GM12892 (cell line): ENCODE measurements at places on chromosomes 3 and 15.

GRCh38 chr3:67635806-67636205 lies 18.6 kb downstream of the SUCLG2 start:
- no peak for DNase-seq

- DNase-seq: no peak
Observed at GRCh38 chr3:23823620-23824019, 17.9 kb downstream of the UBE2E1 start.

DNA sequence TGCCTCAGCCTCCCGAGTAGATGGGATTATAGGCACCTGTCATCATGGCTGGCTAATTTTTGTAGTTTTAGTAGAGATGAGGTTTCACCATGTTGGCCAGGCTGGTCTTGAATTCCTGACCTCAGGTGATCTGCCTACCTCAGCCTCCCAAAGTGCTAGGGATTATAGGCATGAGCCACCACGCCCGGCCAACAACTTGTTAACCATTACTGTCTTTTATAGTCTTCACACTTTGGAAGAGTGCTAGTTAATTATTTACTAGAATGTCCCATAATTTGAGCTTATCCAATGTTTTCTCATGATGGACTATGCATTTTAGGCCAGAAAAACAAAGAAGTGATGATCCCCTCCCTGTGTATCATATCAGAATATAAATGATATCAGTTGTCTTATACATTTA lies 288.6 kb upstream of the CBLB start:
- DNase-seq: no peak

DNA sequence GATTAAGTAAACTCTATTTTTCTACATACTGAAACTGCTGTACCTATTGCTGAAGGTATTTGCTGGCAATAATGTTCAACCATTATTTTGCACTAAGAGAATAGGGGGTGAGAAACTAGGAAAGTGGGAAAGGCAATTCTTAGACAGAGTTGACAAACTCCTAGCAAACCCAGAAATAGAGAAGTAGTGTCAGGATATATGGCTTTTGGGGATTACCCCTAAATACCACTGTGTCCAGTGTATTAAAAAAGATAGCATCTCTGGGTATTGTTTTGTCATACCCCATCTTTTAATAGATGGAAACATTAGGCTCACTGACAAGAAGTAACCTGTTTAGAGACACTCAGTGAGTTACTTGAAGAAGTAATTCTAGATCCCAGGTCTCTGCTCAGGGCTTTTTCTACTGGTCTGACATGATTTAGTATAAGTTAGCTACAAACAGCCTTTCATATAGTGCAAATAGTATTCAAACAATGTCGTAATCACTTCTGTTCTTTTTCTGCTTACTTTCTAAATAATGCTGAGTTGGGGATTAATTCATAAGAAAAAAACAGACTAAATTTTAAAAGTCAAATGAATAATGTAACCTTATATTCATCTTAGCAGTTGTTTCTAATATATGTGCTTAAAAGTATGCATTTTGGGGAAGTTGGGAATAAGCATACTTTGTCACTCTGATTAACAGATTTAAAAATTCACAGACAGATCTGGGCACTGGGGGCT lies 107.2 kb downstream of the IL1RAP start:
- no peak for DNase-seq

GRCh38 chr3:73789825-73790444 lies 165.2 kb upstream of the PDZRN3 start:
- DNase-seq: no peak

DNA sequence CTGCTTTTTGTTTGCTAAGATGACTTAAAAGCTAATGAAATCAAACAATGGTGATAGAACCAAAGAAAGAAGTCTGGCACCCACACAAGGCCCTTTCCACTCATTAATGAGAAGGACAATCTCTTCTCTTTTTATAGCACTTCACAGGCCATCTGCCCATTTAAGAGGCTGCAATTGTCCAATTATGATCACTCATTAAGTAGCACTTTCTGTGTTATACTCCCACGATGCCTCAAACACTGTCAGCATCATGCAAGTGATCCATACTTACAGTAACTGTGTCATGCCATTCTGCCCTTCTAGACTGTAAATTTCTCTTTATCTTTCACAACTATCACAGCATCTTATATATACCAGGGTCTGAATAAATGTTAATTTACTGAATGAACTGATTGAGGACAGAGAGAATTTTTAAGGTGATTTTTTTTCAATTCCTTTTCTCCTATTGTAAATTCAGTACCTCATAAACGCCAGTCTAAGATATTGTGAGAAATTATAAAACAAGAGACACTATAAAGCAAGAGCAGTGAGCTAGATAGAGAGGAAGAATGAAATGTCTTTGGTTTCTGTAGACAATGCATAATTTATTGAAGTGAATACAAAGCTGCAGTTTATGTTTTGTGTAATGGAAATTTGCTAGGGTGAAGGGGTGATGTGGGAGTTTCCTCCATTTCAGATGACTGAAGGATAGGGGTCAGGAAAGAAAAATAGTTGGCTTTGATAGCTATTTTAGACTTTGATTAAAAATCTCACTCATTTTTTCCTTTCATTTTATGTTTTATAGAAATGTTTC lies 17.3 kb downstream of the CD200 start:
- DNase-seq: no peak

GRCh38 chr3:7428206-7428718 lies 567.3 kb downstream of the GRM7 start:
- DNase-seq: no peak

DNA sequence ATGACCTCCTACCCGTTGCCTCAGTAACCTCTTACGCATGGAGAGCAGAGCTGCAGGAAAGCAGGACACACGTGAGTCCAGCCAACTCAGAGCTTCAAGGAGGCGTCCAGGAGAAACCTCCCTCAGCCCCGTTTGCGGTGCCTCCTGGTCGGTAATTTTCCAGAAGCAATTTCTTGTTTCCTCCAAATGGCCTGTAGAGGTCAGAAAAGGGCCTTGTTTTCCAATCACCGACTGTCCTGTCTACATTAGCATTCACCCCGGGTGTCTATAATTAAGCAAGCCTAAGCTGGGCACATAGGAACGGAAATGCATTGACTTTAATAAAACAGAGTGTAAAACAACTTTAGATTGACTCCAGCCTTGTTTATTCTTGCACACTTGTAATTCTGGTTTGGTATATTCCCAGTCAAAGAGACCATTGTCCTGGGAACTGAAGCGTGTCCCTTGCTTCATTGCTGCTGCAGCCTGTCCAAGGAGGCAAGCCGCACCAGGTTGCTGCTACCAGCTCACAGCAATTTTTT lies 836.2 kb downstream of the AGBL1 start:
- no peak for DNase-seq

DNA sequence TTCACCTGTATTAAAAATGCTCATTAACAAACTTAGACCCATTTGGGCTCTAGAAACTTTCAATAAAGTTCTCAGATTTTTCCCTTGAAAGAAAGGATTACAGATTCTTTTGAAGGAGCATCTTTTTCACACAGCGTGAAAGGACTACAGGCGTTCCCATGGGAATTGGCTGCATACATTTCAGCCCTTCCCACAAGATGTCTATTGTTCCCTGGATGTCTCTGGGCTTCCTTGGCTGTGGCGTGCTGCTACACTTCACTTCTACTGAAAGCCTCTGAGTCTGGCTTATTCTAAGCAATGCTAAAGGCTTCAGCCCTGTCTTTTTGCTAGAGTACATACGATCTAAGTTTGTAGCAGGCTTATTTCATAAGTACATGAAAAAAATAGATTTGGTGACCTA lies 1.4 kb downstream of the VEPH1 start:
- no peak for DNase-seq

DNA sequence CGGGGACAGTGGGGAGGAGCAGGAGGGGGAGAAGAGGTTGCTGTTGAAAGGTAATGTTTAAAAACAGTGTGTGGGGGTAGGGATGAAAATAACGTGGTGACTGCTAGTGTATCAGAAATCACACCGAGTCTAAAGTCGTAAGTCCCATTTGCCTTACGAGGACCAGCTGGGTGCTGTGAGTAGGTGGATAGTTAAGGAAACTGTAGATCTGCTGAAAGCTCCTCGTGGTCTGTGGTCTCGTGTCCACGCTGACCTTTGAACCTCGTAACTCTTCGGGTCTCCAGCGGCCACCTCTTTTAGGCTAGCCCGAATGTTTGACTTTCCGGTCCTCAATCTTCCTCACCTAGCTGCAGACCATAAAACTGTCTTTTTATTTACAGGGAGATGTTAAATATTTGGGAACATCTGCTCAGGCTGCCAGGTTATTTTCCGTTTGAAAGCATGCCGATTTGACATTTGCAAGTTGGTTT lies 29.3 kb upstream of the ST3GAL6 start:
- DNase-seq: no peak

- DNase-seq: no peak
Observed at GRCh38 chr3:128447561-128448013, 19.1 kb downstream of the DNAJB8 start.

- DNase-seq: no peak
Observed at GRCh38 chr15:55685286-55685685, 57.7 kb downstream of the PRTG start.

- DNase-seq: peak; percentile 91
Observed at GRCh38 chr3:138186803-138187295, 252 bp upstream of the ARMC8 start.

DNA sequence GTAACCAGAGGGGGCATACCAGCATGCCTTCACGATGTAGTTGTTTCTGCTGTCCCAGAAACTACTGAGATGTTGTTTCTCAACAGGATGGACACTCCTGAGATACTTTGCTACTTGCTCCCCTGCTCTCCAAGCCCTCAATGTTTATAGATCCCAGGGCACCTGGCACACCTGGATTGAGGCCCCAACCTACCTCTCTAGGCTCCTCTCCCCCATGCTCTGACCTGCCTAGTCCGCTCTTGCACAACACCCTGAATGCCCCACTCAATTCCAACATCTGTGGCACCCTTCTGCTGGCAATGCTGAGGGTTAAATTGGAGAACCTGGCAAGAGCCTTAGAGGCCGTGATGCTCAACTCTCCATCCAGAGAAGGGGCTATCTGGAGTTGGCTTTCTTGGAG lies 42.5 kb upstream of the ANKRD34C start:
- DNase-seq: no peak

- DNase-seq: no peak
Observed at GRCh38 chr15:29003191-29003839, 117.5 kb downstream of the APBA2 start.

DNA sequence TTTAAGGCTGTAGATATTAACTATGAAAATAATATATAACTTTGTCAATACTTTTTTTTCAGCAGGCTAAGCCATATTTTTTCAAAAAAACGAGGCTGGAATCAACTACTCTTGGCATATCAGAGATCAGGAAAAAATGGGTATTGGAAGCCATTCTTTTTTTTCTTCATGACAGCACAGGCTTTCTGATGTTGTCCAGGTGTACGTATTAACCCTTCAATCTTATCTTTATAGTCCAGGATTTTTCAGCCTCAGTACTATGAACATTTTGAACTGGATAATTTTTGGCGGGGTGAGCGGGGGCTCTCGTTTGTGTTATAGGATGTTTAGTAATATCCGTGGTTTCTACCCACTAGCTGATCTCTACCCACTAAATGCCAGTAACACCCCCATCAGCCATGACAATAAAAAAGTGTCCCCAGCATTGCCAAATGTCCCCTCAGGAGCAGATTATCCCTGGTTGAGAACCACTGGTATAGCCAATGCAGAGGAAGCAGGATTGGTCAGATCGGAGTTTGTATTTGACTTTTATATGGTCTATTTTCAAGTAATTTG lies 52.0 kb downstream of the PLCL2 start:
- no peak for DNase-seq

DNA sequence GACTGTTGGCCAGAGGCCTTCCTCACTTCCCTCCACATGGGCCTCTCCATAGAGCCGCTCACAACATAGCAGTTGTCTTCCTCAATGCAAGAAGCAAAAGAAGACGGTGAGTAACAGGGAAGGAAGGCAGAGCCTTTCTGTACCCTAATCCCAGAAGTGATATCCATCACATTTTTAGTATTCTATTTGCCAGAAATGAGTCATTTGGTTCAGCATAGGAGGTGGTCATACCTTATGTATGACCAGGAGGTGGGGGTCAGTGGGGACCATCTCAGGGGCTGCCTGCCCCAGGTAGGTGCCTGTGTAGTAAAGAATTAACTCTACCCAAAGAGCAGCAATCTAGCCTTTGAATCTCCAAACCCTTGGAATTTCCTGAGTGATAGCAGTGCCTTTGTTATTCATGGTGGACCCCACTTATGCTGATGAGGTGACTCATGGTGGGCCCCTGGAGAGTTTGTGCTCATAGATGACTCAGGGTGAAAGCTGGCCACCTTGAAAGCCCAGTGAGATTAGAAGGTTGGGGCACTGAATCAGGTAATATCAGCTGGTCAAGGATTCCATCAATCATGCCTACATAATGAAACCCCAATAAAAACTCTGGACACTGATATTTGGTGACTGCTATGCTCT lies 323.9 kb upstream of the IGF1R start:
- DNase-seq: no peak

DNA sequence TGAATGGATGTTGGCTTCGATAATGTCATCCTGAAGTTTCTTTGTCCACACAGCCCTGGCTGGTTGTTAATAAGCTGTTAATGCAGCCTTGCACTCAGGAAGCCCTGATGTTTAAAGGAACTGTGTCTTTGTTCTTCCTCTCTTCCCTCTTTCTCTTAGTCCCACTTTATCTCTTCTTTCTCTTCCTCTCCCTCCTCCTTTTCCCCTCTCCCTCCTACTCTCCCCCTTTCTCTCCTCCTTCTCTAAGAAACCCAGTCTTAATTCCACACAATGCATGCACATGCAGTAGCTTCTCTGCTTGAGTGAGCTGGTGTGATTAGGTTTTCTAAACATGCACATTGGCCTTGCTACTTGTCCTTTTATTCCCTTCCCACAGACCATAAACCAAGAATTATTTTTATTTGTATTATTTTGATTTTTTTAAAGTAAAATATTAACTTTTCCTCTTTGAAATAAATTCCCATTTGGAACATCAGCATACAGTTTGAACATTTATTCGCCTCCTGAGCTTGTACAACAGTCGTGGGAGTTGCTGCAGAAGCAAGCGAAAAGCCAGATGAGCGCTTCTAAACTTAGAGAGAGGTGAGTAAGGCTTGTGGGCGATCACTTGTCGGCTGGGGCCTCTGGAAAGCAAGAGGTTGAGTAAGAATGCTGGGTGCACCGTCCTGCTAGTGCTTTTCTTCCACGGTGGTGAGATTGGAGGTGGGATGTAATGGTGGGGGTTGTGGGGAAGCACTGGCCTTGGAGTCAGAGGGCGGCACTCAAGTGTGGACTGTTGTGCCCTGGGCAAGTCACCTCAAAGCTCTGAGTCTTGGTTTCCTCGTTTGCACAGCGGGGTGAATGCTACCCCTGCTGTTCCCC lies 7.2 kb downstream of the GHRL start:
- no peak for DNase-seq
